HS-27A (cell line): ENCODE measurements at places on chromosomes 13 and 19.
A peak's percentile ranks its signal among the peaks of the same experiment; 100 is the strongest.

DNA sequence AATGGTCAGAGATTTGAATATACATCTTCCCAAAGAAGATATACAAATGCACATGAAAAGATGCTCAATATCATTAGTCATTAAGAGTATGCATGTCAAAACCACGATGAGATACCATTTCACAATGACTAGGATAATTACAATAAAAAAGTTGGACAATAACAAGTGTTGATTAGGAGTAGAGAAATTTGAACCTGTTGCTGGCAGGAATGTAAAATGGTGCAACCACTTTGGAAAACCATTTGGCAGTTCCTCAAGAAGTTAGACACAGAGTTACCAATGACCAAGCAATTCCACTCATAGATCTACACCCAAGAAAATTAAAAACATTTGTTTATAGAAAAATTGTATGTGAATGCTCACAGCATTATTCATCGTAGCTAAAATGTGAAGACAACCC lies 33.2 kb upstream of the STARD13 start:
- DNase-seq: no peak

GRCh38 chr13:79354285-79354684 lies 51.8 kb downstream of the RBM26 start:
- no peak for DNase-seq

DNA sequence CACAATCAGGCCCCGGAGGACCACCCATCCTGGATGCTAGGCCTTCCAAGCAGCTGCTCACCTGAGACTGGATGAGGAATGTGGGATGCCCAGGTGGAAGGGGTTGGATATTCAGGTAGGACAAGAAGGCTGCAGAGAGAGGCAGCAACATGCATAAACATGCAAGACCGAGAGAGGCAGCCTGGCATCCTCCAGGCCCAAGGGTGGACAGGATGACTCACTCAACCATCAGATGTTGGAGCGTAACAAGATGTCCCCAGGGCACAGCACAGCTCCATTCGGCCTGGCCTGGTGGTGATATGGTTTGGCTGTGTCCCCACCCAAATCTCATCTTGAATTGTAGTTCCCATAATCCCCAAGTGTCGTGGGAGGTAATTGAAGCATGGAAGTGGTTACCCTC lies 10.0 kb upstream of the CABP5 start:
- DNase-seq: no peak

DNA sequence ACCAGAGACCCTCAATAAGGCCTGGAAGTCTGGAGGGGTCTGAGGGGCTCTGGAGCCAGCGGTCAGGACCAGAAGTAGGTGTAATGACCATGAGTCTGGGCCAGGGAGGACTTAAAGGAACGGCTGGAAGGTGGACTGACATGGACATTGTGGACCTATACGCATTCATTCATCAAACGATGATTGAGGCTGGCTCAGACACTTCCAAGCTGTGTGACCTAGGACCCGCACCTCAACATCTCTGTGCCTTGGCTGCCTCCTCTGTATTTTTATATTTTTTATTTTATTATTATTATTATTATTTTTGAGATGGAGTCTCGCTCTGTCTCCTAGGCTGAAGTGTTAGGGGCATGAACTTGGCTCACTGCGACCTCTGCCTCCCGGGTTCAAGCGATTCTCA lies 9.3 kb upstream of the LRRC25 start:
- DNase-seq: no peak

GRCh38 chr13:36345438-36346221 lies 564 bp downstream of the SPART start:
- DNase-seq: peak; percentile 46

GRCh38 chr19:13764821-13765394 lies 586 bp downstream of the MRI1 start:
- DNase-seq: no peak

GRCh38 chr19:16470541-16470910 lies 1.2 kb downstream of the EPS15L1 start:
- DNase-seq: no peak
